ENCODE measurements at places on chromosomes 16 and 17.

- no peak for DNase-seq
These were observed 91.9 kb downstream of the RPTOR start for GRCh38 chr17:80636361-80637018.

- no peak for DNase-seq
These were observed 2.4 kb downstream of the GSDMA start for GRCh38 chr17:39965017-39965699.

DNA sequence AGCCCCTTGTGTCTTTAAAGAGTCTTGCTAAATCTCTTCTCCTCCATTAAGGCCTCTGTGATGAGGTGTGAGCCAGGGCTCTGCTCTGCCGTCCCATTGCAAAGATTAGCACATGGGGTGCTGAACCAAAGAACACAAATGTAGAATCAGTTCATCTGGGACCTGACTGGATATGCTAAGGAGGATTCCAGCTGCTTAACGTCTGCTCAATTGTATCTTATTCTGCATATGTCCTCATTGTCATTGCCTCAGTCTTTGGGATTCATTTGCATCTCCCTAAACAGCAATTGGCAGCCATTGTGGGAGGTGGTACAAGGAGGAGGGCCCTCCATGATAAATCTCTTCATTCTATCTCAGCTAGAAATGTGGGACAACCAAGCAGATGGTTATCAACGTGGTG, 106.3 kb upstream of the ADAMTS18 start:
- no peak for DNase-seq

DNA sequence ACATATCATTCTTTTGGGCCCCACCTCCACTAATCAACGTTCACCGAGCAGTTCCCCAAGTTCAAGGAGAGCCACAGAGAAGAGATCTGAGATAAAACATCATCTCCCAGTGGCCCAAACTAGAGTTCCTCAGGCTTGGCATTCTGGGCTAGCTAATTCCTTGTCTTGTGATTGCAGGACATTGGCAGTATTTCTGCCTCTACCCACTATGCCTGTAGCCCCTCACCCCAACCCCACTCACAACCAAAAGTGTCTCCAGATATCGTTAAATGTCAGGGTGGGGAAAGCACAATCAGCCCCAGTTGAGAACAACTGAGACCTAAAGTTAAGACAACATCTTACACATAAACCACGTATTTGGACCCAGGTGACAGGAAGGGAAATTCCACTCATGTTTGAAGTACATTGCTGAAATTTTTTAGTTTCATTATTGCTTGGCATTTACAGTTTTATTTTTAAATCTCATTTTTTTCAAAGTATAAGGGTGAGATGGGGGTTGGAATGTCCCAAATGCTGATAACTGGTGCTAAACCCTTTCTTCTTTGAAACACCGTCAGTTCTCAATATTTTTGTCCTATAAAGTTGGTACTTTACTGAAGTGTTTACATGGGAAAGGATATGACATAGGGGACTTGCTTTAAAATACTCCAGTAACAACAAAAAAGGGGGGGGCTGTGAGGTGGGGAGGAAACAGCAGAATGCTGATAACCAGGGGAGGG, 13.6 kb downstream of the ZC3H7A start:
- DNase-seq: peak; percentile 19

- DNase-seq: no peak
These were observed 55.0 kb upstream of the ZNF469 start for GRCh38 chr16:88327561-88328312.

DNA sequence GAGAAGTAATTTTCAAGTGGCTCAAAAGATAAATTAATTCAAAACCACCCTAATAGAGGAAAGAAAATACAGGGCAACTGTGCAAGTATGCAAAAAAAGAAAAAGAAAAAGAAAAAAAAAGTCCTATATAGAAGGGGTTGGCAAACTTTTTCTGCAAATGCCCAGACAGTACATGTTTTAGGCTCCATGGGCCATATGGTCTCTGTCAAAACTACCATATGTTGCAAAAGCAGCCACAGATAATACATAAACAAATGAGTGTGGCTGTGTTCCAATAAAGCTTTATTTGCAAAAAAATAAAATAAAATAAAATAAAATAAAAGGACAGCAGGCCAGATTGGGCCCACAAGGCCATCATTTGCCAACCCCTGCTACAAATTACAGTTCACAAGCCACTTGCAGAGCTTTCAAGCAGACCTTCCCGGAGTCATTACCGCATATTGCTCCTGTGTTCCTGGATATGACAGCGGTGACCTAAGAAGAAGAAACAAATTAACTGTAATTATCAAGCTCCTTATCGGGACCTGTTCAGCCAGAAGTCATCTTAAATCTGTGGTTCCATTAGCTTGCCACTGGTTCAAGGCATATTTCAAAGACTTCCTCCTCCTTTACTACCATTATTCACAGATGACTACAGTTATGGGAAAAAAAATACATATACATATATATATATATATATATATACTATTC, 15.9 kb downstream of the ZC3H7A start:
- no peak for DNase-seq

- DNase-seq: no peak
These were observed 298.4 kb downstream of the MAP2K6 start for GRCh38 chr17:69712801-69713311.

DNA sequence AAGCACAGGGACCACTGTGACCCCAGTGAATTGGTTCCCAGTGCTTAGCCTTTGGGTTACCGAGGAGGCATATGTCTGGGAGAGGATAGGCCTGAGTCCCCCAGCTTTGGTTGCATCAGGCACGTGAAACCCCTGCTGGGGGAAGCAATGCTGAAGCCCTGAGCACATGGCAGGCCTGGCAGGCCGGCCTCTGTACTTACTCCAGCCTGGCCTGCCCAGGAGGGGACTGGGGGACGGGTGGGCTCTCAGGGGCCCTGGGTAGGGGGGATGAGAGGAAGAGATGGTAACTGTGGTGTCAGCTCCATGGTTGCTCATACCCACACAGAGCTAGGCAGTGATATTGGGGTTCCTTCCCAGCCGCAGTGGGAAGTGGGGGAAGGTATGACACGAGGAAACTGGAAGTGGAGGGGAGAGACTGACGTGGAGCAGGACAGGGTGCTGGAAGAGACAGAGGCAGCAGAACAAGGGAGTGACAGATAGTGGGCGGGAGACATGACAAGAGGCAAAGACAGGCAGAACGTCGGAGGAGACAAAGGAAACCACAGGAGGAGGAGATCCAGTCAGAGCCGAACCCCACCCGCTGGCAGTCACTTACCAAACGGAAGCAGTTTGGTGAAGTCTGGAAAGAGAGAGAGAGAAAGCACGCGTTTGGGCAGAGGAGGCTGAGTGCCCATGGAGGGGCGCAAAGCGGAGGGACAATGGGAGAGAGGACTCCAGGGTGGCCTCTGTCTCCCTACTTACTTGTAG, 9.1 kb downstream of the TMEM208 start:
- DNase-seq: no peak
